Jurkat, Clone E6-1 (cell line): ENCODE measurements at places on chromosomes 3 and 15.
A peak's percentile ranks its signal among the peaks of the same experiment; 100 is the strongest.

- no peak for DNase-seq
These were observed 60.3 kb upstream of the PSMD6 start for GRCh38 chr3:64083575-64083974.

DNA sequence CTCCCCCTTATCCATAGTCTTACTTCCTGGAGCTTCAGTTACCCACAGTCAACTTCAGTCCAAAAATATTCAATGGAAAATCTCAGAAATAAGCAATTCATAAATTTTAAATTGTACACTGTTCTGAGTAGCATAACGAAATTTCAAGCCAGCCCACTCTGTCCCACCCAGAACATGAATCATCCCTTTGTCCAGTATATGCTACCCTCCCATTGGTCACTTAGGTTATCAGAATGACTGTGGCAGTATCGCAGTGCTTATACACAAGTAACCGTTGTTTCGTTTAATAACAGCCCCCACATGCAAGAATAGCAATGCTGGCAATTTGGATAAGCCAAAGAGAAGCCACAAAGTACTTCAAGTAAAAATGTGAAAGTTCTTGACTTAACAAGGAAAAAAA lies 325.3 kb upstream of the ADAMTS9 start:
- DNase-seq: no peak

DNA sequence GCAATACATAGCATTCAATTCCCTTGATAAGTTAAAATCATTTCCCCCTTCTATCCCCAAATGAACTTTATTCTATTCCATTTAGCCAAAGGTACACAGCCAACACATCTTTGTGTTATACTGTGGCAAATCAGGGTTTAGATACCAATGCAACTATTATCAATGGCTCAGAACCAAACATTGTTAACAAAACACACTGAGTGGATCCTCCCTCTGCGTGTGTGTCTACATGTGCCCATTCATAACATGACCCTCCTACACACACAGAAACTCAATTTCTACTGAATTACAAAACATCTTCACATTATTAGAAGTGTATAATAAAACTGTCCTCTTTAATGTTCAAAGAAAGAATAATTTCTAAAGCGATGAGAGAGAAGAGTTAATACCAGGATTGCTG lies 1.3 kb downstream of the TTBK2 start:
- no peak for DNase-seq

GRCh38 chr3:58005669-58006068 lies 2.6 kb upstream of the FLNB start:
- no peak for DNase-seq

- no peak for DNase-seq
These were observed 73.0 kb downstream of the MYH15 start for GRCh38 chr3:108437439-108437838.

GRCh38 chr3:133478624-133479023 lies 78.8 kb downstream of the BFSP2 start:
- DNase-seq: peak; percentile 47

GRCh38 chr3:152151216-152151876 lies 117.4 kb upstream of the MBNL1 start:
- DNase-seq: no peak

DNA sequence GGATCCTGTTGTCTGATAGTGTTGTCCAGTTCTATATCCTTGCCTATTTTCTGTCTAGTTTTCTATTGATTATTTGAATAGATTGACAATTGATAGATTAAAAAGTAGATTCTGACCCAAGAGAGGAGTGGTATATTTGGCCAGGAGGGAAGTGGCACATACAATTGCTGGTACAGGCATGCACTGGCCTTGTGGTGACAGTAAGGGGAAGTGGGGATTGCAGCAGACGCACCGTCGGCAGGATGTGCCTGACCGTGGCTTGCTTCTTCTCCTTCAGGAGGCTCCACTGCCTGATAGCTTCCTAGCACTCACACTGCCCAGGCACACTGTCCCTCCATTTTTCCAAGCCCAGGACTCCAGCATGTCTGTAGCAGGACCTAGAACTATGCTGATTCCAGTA lies 10.5 kb downstream of the GABRG3 start:
- no peak for DNase-seq

DNA sequence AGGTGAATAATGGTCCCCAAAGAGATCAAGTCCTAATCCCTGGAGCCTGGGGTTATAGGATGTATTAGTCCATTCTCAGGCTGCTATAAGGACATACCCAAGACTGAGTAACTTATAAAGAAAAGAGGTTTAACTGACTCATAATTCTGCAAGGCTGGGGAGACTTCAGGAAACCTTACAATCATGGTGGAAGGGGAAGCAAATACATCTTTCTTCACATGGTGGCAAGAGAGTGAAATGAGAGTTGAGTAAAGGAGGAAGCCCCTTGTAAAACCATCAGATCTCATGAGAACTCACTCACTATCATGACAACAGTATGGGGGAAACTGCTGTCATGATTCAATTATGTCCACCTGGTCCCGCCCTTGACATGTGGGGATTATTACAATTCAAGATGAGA lies 142.9 kb upstream of the ANKRD28 start:
- DNase-seq: no peak

DNA sequence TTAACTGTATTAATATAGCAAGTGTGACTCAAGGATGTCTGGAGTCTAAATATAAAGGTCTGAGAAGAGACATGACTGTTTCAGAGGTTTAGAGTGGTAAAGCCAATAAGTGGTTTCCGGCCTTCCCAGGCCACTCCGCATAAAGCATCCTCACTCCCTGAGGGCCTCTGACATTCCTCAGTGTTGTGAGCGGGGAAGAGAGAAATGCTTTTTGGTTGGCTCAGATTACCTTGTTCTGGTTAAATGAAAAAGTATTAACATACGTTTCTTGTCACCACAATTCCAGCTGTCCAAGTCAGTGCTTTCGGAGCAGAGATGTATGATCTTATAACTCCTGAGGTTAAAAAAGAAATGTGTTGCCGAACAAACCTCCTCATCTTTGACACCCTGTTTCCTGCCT lies 103.8 kb downstream of the RBMS3 start:
- no peak for DNase-seq
